AG04450 (cell line): ENCODE measurements at places on chromosomes 6 and 20. TPM values are rescaled to one million over a fixed set of nuclear protein-coding genes. Genes with fewer than 3 reads are reported as not detected.
A peak's percentile ranks its signal among the peaks of the same experiment; 100 is the strongest.

Gene BTN3A1
- 32.3 and 32.7 TPM in 2 replicates for polyA plus RNA-seq

DNA sequence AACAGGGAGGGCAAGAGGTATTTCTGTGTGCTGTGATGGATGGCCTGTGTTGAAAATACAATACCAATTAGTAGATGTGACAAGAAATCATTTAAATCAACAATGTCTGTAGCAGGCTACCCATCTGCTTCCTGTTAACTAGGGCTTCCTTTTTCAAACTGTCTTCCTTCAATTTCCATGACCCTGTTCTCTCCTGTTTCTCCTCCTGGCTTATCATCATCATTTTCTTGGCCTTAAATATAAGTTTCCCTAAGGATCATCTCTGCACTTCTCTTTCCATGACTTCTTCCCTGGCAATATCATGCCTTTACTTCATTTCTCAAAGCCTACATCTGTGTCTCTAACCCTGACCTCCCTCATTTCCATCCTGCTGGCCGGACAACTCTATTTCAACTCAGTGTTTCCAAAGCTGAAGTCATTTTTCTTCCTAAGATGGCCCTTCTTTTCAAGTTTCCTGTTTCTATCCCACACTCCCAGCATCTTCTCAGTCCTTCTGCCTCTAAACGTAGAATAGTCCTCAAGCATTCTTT is 18.2 kb downstream of the ZC2HC1B start:
- DNase-seq: no peak

DNA sequence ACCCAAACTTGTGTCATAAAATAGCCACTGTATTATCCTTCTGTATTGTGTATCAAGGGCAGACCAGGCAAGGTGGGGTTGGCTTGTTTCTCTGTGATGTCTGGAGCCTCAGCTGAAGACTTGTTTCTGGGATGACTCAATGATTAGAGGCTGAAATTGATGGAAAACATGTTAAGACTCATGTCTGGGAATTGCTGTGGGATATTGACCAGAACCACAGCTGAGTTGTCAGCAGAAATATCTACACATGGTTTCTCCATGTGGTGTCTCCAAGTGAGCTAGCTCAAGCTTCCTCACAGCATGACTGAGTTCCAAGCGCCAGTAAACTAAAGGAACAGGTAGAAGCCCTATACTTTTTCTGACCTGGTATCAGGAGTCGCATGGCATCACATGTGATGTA is 128.5 kb upstream of the SYNDIG1 start:
- no peak for DNase-seq

Gene CRYBG1
- polyA plus RNA-seq: 1.8 and 1.9 TPM in 2 replicates

DNA sequence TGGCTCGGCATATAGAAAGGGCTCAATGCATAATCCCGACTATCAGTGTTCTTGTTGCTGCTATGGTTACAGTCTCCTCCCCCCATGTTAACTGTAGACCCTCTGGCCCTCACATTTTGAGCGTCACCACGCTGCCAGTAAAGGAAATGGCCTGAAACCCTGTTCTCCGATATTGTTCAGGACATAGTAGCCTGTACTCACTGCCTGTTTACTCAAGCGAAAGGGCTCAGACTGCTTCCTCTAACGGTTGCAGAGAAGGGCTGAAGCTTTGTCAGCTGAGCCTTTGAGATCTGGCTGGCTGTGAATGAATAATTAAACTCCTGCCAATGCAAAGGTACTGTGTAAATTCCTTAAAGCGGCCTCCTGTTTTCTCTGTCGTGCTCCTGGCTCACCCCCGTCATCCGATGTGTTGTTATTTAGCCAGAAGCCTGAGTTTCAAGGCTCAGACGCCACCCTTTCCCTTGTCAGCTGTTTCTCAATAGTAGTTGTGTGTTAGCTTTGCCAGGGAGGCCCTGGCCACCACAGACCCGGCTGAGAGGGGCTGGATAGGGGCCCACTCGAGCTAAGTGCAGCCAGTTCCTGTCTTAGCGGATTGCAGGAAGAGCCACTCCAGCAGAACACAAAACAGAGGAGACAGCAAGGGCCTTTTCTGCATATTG is 31.2 kb upstream of the RALGAPA2 start:
- DNase-seq: no peak

DNA sequence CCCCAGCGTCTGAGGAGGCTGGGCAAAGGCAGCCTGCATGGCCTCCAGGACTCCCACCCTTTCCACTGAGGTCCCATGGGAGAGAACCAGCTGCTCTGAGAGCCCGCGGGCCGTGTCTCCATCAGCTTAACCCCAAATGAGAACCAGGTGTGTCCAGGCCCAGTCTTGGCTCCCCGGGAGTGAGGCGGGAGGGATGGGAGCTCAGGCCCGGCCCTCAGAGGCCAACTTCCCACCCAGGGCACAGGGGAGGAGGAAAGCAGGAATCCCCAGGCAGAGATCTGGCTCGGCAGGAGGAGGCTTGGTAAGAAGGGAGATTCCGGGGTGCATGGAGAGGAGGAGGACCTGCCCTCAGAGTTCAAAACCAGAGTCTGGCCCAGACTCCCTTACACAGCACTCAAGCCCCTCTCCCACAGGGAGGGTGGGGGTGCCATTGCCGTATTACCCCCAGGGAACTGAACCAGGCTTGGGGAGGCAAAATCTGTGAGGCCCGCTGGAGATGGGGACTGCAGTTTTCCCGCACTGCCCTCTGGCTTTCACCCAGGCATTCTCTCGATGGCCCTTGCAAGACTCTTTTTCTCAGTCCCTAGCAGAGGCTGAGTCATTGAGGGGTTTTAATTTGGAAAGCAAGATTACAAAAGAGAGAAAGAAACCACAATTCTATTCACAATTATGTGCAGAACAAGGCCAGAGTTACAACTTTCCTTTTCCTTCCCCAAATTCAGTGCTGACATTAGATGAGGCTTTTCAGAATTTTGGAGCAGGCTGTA is 17.1 kb downstream of the FOXF2 start:
- DNase-seq: no peak

- no peak for DNase-seq
These were observed 71.3 kb downstream of the ISM1 start for GRCh38 chr20:13292201-13292885.

Gene PGK2
- not detected in 2 replicates for polyA plus RNA-seq

Gene TM9SF4
- polyA plus RNA-seq: 75.6 and 83.9 TPM in 2 replicates

- no peak for DNase-seq
These were observed 145.3 kb upstream of the TENT5A start for GRCh38 chr6:81897793-81898192.

Gene BMP5
- 0.26 and 0.63 TPM in 2 replicates for polyA plus RNA-seq

Gene DDX39B
- polyA plus RNA-seq: 434 and 480 TPM in 2 replicates

- no peak for DNase-seq
These were observed 98.2 kb downstream of the SMOC2 start for GRCh38 chr6:168538892-168539811.

- DNase-seq: no peak
These were observed 59.7 kb upstream of the SNX9 start for GRCh38 chr6:157763129-157763903.

GRCh38 chr6:108127826-108128225 is 38.0 kb upstream of the NR2E1 start:
- DNase-seq: no peak

Gene LGSN
- polyA plus RNA-seq: 0.05 TPM in 1 of 2 replicates, not detected in the other

- DNase-seq: no peak
These were observed 212.7 kb downstream of the BCKDHB start for GRCh38 chr6:80319196-80319595.

DNA sequence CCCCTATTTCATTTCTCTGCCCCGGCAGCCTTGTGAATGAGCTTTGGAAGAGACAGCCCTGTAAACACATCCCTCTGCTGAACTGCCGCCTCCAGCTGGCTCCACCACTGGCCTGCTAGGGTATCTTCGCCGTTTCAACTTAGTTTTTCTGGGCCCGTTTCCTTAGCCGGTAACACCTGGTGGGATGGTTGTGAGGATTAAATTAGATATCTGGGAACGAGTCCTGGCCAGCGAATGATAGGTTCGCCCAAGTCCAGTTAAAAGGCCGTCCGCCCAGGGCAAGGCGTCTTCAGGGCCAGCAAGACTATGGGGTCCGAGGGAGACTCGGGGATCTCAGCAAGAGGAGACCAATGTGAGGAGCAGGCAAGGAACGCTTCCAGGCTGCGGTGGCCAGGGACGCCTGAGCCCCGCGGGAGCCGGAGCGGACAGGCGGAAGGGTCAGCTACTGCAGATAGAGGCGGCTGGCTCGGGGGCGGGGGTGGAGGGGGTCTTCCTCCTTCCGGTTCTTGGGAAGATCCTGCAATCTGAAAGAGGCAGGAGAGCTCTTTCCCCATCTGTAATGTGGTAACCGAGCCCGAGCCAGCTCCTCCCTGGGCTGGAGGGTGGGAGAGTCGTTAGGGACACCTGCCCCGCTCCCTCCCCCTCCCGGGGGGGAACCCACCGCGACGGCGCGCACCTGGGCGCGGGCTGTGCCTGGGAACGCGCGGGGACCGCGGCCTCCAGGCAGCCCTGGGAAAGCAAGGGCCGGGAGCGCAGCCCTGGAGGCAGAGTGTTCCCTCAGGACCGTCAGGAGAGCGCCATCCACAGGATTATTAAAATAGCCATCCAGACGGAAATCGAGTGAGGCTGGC is 4.5 kb upstream of the PTCRA start:
- no peak for DNase-seq

Gene LY6G6D
- not detected in 2 replicates for polyA plus RNA-seq

- no peak for DNase-seq
These were observed 137.9 kb upstream of the THBS2 start for GRCh38 chr6:169391473-169392071.

- DNase-seq: peak; percentile 58
These were observed 76.3 kb downstream of the MTFR2 start for GRCh38 chr6:136173519-136174507.

GRCh38 chr6:111812060-111813038 is 60.9 kb downstream of the FYN start:
- no peak for DNase-seq

DNA sequence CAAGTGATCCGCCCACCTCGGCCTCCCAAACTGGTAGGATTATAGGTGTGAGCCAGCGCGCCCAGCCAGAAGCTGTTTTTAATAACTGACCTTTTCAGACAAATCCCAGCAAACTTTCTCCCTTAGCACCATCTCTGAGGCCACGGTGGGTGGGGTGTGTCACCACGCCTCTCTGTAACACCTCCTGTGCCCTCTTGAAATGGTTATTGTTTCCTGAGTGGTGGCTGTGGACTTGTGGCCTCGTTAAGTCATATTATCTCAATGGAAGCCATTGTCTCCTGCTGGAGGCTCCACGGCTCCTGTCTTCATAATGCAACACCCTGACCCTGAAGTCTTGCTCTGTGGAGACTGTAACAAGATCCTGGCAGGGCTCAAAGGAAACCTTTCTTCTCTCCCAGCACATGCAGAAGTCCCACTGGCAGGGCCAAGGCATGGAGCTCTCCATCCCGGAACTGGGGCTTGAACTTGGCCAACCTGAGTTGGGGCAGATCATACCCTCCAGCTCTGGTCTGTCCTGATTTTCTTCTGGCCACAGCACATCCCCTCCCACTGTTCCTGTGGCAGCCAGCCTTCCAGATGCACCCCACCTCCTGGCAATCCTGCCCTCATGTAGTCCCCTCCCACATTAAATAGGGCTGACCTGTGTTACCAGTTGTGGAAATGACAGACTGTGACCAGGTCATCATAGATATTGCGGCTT is 81.1 kb downstream of the SNX5 start:
- DNase-seq: no peak

DNA sequence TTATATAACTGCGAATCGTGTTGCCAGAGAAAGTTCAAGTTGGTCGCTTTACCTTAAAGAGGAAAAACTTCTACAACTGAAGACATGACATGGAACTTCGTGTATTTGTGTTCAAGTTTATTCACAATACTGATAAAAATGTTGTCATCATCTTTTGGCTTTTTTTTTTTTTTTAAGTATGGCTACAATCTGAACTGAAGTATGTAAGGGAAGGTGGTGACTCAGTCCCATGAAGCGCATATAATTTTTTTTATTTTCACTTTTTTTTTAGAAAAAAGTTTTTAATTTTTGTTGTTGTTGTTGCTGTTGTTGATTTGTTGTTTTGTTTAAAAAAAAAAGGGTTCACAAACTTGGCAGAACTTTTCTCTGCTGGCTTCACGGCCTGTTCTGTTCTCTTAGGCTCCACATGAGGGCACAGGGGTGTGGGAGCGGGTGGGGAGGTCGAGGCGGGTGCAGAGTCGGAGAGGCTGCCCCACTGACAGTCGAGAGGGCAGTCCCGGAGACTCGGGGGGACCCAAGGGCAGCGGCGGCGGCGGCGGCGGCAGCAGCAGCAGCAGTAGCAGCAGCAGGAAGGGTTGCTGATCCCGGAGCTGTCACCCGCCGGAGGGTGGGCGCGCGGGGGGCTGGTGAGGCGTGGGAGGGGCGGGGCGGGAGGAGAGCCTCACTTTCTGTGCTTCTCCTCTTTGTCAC is 17.0 kb downstream of the TFAP2A start:
- no peak for DNase-seq

DNA sequence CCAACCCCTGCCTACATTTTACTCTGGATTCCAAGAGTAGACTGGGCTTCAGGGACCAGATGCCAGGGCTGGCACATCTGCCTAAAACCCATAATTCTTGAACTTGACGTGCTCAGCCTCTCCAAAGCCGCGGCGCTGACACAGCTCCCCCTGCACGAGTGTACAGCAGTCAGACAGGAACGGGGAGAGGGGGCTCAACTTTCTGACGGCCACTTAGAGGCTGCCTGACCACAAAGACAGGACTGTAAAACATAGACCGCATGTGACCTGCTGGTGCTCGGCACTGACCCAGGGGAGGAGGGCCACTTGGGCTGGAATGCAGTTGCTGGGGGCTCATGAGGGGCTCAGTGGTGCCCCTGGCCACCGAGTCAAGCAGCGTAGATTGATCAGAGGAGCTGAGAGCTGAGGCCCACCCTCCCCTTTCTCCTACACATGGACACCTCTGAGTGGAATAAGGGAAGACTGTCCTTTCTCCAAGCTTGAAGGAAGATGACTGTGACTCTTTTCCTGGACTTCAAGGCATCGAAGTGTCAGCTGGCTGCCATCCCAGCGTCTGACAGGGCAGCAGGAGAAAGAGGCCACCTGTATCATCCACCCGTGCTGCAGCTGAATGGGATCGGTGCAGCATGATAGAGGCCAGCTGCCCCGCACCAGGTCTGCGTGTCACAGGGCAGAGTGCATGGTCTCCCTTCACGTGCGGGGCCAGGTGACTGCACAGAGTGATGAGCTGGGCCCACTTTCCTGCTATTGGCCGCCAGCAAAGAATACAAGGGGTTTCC is 171.3 kb upstream of the AGPAT4 start:
- no peak for DNase-seq

DNA sequence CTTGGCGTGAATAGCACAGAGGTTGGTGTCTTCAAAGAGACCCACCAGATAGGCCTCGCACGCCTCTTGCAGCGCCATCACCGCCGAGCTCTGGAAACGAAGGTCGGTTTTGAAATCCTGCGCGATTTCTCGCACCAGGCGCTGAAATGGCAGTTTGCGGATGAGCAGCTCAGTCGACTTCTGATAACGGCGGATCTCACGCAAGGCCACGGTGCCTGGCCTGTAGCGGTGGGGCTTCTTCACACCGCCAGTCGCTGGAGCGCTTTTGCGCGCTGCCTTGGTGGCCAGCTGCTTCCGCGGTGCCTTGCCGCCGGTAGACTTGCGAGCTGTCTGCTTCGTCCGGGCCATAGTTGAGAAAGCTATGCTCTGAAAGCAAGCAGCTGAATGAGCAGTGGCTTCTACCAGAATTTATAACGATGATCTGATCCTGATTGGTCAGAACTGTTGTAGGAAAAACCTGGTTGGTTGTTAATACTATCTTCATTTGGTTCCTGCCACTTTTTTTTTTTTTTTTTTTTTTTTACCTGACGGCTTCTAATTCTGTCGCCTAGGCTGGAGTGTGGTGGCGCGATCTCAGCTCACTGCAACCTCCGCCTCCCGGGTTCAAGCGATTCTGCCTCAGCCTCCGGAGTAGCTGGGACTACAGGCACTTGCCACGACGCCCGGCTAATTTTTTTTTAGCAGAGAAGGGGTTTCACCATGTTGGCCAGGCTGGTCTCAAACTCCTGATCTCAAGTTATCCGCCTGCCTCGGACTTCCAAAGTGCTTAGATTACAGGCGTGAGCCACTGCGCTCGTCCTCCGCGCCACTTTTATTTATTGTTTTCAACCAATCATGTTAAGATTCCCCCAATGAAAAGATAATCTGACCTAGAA is 21.5 kb downstream of the OR2B2 start:
- peak; percentile 84 for DNase-seq
